ENCODE measurements at places on chromosomes 4 and X.

DNA sequence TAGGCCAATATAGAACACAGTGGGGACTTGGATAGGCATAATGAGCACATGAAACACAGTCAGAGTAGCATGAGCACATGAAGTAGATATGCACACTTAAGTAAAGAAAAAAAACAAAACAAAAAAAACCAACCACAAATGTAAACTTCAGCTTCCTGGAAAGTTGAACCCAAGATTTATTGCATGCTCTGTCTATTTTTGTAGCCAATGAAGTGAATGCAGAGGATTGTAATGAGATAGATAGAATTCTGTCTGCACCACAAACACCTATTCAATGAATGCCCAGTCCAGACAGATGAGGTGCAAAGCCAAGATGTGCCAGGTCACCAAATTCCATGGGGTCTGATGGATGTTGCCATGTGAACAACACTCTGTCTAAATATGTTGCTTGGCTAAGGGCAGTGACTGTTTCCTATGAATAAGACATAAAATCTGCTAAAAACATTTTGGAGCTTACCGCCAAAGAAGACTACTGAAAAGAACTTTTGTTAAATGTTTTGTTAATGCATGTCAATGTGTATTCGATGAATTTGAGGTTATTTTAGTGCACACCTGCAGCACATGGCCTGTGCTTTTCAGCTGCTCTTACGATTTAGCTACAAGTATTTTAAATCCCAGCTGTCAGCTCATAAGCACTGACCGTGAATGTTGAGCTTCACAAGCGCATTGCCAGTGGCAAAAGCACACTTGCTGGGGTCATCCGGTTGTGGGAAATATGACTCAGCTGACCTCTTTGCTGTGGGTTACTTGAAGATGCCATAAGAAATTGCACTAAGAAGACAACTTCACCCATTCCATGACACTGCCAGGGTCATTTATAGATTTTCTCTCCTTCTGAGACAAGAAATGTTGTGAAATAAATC lies 374.8 kb upstream of the GNPDA2 start:
- DNase-seq, result peak; percentile 14

- no peak for DNase-seq
Measured at GRCh38 chr4:139575072-139575471, 19.1 kb upstream of the SETD7 start.

DNA sequence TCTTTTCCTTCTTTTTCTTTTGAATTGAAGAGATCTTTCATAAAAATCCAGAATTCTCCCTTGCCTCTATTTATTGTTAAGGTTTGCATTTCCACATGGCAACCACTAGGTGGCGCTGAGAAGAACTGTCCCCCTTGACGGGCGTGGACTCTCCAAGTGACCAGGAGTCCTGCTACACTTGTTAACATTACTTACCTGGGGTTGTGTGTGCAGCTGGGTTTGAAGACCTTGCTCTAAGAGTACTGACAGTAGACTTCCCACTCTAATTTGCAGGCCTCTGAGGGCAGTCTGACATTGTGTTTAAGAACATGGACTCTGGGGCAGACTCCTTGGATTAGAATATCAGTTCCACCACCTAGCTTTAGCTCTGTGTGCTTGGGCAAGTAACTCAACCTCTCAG lies 52.8 kb downstream of the GPRIN3 start:
- peak; percentile 10 for DNase-seq

GRCh38 chr4:1872870-1873269 lies 1.7 kb downstream of the NSD2 start:
- peak; percentile 48 for DNase-seq

GRCh38 chrX:124239911-124240310 lies 92.5 kb upstream of the TEX13D start:
- no peak for DNase-seq

GRCh38 chr4:133711817-133712216 lies 489.8 kb downstream of the PABPC4L start:
- DNase-seq, result no peak

DNA sequence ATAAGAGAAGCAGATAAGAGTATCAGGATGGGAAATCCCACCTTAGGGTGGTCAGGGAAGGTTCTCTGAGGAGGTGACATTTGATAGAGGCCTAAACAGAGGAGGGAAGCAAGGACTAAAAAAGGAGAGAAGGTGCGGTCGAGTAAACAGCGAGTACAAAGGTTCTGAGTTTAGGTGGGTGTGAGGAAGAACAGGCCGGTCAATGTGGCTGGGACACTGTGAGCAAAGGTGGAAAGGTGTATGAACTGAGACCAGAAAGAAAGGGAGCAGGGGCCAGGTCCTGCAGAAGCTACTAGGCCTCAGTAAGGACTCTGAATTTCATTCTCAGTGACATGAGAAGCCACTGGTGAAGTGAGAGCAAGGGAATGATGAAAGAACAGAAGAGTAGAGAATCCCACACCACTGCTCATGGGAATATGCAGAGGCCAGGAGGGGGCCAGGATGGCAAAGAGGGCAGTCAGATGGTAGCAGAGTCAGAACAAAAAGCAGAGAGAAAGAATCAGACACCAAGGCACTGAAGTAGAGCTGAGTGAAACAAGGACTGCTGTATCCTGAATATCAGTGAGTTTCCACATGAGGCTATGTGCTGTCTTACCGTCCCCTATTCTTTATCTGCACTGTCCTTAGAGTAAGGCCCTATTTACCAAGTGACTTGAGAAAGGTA lies 18.0 kb downstream of the PRSS48 start:
- no peak for DNase-seq

- DNase-seq, result no peak
Measured at GRCh38 chr4:71857713-71858451, 74.0 kb upstream of the GC start.

- DNase-seq, result peak; percentile 31
Measured at GRCh38 chr4:47485768-47486167, 693 bp downstream of the ATP10D start.

GRCh38 chr4:174873931-174874330 lies 44.2 kb upstream of the ADAM29 start:
- peak; percentile 34 for DNase-seq

DNA sequence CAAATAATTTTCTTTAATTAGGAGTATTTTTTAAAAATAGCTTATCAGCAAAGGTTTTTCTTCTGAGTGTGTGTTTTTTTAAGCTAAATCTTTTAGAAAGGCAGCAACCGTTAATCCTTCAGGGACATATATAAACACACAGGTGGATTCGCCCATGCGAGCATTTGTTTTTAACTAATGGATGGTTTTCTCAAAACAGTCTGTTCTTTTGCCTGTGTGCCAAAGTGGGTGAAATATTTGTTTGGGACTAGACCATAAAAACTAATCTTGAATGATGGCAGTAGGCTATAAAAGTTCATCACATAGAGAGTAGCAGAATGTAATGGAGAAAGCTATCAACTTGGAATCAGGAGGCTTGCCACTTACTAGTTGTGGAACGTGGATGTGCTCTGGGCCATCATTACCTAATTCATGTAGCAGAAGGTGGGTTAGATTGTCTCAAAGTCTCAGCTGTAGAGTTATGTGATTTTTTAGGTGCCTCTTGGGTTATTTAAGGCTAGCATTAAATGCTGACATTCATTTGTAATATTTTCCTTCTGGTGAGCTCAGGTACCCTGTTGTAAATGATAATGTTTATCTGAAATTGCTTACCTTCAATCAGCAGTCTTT lies 7.4 kb upstream of the TAPT1 start:
- no peak for DNase-seq

DNA sequence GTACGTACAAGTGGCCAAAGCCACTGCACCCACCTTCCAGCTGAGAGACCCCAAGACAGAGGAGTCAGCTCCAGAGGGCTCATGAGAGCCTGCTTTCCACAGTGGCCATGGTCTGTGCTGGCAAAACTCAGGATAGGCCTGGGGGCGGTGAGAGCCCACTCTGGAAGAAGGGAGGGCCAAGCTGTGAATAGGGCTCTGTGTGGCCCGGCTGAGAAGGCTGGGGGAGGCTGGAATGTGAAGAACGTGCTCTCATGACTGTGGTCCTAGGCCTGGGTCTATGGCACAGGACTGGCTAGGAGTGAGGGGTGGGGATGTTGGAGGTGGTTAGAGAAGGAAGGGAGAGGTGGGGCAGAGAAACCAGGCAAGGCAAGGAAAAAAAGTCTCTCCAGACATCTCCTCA lies 13.3 kb downstream of the STARD8 start:
- no peak for DNase-seq

DNA sequence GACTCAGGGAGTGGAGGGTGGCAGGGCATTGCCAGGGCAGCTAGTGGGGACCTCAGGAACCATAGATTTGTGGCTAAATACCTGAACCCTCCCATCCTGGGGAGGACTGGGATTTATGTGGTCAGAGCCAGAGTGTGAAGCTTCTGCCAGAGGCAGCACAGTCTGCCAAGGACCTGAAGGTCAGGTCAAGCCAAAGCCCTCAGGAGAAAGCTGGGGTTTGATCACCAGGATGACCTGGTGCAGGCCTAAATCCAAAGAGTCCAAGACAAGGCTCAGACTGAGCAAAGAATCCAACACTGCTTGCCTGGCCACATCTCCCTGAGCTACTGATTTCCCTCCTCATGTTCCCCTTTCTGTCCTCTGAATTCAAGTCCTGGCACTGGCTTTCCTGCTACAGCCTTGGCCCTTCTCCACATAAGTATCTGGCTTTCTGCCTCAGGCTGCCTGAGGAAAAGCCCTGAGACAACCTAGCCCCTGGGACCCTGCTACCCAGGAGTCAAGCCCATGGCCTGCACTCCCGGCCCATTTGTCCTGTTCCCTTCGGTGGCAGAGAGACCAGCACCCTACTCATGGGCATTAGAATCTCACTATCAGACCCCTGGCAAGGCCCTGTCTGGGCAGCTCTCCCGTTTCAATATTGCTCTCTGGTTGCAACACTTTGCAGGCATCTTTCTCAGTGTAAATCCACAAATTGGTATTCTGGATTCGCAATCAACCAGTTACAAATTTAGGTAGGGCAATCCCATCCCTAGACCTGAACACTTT lies 39.3 kb upstream of the SLC25A43 start:
- DNase-seq, result no peak

DNA sequence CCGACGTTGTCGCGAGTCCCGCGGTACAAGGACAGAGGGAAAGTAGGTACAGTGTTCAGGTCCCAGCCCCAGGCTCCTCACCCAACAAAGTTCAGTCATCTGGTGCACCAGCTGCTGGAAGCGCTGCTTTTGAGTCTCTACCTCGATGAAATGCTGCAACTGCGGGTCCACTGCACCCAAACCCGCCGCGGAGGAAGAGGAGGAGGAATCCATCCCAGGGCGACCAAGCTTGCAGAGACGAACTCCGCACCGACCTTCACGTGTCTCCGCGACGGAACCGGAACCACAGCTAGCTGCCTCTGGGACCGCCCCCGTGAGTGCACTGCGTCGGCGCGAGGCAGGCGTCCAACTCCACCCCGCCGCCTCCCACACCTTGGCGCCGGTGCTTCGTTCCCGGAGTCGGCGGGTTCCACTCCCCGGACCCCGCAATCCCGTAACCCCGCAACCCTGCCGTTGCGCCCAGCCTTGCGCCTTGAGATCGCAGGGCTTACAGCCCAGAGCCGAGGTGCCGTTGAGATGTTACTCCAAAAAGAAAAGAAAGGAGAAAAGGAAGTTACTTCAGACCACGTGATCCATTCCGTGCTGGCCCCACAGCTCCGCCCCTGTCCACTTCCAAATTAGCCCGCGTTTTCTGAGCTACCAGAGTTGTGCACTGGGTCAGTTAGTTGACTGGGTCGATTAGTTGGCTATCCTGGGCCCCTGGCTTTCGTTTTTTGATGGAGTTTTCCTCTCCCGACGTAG lies at the start of gene TIMM8A:
Gene TIMM8A (minus strand): TSS at position 291 of the 741 bp plus-strand sequence. CDS start 78 bp downstream, at position 213.
- peak; percentile 83 for DNase-seq

DNA sequence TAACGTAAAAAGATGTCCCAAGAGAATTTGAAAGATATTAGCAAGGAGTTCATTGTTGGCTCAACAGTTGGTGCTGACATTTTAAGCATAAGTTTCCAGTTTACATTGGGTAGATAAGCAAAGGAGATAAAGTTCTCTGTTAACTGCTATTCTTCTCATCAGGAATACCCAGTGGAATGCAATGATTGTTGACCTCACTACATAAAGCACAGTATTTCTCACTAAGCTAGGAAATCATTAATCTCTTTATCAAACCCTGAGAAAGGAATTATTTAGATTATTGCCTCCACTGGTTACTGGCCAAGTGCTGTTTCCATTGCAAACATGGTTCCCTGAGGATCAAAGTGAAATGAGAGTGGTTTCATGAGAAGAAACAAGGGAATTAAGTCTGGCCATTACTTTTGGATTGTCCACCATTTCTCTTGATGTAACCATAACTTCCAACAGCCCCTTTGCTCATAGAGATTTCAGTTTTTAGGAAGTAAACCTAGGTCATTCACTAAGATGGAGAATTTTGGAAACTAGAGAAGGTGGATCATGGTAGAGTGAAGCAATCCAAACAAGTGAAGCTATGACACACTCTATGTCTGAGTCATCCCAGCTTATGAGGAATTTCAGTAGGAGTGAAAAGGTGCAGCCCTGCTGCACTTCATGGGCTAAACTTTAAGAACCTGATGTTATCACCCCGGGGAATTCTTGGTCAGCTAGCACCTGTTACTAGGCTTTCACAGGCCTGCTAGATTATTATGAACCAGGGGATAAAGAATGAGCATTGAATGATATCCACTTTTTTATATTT lies 163.4 kb downstream of the AREG start:
- no peak for DNase-seq

GRCh38 chr4:55013431-55013955 lies 111.9 kb downstream of the KDR start:
- DNase-seq, result peak; percentile 32

GRCh38 chr4:111360906-111361305 lies 738.0 kb upstream of the PITX2 start:
- DNase-seq, result no peak

GRCh38 chr4:163772238-163772637 lies 277.7 kb downstream of the TMA16 start:
- DNase-seq, result peak; percentile 39

- no peak for DNase-seq
Measured at GRCh38 chrX:111857534-111858060, 18.4 kb upstream of the TRPC5OS start.

GRCh38 chr4:147963839-147964238 lies 232.0 kb downstream of the ARHGAP10 start:
- DNase-seq, result no peak

- DNase-seq, result no peak
Measured at GRCh38 chr4:40458683-40459082, 123.5 kb downstream of the CHRNA9 start.

- no peak for DNase-seq
Measured at GRCh38 chr4:22241415-22241814, 274.5 kb downstream of the ADGRA3 start.

- DNase-seq, result no peak
Measured at GRCh38 chr4:87527431-87528220, 1.6 kb downstream of the SPARCL1 start.

DNA sequence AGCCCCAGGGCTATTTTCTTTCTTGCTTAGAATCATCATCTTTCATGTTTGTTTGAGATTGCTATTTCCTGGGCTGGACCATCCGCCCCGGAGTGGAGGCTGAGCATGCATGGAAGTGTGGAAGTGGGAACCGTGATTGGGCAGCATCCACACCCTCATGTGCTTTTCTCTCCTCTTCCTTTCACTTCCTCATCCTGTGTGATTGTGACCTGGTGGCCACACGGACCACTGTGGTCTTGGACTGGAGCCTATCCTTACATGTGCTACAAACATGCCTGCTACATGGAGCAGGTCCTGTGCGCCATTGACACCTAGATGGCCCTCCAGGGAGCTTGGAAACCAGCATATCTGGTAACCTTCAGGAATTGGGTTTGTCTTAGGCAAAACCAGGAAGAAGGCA lies 175.9 kb upstream of the LCORL start:
- DNase-seq, result no peak

All from astrocyte of the hippocampus (primary cell).